ENCODE measurements at places on chromosomes 1 and 21.

GRCh38 chr1:90990779-90991178 is 31.1 kb downstream of the ZNF644 start:
- no peak for DNase-seq

DNA sequence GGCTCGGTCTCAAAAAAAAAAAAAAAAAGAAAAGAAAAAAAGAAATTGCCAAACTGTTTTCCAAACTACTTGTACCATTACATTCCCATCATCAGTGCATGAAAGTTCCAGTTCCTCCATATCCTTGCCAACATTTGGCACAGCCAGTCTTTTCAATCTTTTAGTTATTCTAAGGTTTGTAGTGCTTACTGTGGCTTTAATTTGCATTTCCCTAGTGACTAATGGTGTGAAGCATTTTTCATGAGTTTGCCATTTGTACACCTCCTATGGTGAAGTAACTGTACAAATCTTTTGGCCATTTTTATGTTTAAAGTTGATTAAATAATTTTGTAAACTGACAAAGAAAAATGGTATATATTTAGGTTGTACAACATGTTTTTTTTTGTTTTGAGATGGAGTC is 70.7 kb downstream of the DEGS1 start:
- DNase-seq, result no peak

GRCh38 chr1:155030243-155030795 is 3.3 kb downstream of the DCST2 start:
- DNase-seq, result no peak

DNA sequence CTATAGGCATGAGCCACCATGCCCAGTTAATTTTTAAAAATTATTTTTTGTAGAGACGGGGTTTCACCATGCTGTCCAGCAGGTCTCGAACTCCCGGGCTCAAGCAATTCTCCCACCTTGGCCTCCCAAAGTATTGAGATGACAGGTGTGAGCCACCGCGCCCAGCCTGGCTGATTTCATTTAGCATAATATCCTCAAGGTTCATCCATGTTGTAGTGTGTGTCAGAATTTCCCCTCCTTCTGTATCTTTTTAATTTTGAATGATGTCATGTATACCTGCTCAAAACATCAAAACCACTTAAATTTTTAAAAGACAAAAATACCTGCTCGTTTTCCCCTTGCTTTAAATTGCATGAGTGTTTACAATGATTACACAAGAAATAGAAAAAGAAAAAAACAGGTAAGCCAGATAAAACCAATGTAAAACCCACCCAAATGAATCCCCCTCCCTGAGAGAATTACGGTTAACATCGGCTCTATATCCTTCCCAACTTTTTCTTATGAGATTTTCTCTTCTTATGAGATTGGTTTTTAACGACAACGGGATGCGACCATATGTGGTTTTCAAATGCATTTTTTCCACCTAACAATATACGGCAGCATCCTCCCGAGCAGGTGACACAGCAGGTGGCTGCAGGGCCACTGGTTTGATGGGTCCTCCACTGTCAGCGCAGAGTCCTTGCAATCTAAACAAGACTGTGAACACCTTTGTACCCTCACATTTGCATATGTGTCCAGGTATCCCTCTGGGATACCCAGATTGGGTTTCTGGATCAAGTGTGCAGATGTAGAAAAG is 22.1 kb downstream of the IFFO2 start:
- no peak for DNase-seq

- DNase-seq, result no peak
Measured at GRCh38 chr21:15249285-15249993, 184.6 kb upstream of the NRIP1 start.

DNA sequence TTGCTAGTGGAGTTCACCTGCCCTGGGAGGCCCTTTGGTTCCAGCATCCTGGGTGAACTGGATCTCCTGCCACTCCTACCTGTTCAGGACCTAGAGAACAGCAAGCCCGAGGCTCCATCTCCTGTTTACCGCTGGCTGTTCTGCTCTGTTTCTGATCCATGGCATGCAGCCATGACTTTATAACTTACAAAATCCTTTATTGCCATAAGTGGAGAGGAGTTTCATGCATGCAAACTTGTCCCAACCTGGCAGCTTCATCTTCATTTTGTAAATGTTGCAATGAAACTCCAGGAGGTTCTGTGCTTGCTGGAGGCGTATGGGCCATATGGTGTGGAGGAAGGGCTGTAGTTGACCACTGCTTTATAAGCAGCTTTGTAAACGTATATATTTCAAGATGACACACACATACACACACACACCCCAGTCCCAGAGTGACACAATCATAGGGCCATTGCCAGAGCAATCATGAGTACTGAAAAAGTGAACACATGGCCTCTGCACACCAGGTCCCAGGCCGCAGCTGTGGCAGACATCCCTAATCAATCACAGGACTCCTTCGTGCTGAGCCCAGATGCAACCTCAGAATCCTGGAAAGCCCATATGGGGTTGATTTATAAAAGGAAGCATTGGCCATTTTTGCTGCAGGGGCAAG is 69.0 kb downstream of the UBIAD1 start:
- DNase-seq, result peak; percentile 63

GRCh38 chr1:20058531-20058930 is 11.5 kb upstream of the PLA2G5 start:
- no peak for DNase-seq

DNA sequence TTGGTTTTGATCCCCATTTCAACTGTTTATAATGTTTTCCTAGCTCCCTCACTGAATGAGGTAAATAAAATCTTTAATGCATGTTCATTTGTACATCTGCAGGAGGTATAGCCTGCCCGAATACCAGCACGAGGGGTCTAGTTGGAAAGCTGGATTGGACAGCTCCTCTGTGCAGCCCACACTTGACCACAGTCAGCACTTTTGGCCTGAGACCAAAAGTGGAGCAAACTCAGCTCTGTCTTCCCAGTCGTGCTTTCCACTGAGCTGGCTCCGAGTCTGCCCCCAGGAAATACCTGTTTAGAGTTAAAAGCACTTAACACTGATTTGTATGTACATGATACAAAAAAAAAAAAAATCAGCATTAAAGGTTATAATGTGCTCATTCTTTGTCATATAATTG is 224.4 kb downstream of the DSCAM start:
- DNase-seq, result peak; percentile 52

DNA sequence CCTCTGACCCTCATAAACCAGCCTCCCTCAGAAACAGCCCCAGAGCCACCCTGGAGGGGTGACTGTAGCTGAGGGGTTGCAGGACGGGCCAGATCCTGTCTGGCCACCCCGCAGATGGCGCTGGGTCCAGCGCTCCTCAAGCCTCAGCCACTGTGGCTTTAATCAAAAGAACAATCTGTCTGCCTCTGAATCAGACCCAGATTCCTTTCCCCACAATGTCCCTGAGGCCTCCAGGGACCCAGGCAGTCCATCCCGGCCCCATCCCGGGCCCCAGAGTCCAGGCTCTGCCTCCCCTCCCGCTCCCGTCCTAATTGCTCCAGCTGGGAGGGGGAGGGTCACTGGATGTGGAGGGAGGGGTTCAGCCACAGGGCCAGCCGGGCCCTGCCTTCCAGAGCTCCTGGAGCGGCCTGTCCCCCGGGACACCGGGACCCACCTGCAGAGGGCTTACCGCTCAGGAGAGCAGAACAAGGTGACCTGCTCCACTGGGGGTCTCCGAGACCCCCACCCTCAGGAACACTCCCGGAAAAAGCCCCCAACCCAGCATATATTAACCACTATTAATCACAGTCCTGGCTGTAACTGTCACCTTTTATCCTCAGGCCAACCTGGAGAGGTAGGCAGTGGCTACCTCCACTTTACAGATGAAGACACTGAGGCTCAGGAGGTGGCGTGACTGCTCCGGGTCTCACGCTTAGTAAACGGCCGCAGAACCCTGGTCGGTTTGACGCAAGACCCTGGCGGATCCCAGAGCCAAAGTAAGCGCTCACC is 836 bp upstream of the FBLIM1 start:
- no peak for DNase-seq

- DNase-seq, result no peak
Measured at GRCh38 chr1:14415396-14415795, 183.1 kb upstream of the KAZN start.

- DNase-seq, result no peak
Measured at GRCh38 chr21:35273333-35273732, 224.2 kb upstream of the RUNX1 start.

DNA sequence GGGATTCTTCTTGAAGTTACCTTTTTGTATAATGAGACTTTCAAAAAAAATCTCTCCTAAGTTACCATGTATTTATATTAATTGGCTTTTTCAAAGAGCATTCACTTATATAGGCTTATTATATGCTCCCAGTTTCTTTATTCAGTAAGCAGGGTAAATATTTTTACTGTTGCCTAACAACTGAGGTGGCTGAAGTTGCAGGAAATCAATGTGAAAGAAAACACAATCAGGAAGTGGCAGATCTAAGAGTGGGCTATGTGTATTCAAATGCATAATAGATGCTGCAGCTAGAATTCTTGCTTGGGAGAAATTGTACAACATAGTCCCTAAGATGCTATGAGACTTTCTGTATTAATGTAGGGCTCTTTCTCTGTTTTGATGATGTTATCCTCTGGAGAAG is 606.9 kb downstream of the NUF2 start:
- DNase-seq, result no peak

DNA sequence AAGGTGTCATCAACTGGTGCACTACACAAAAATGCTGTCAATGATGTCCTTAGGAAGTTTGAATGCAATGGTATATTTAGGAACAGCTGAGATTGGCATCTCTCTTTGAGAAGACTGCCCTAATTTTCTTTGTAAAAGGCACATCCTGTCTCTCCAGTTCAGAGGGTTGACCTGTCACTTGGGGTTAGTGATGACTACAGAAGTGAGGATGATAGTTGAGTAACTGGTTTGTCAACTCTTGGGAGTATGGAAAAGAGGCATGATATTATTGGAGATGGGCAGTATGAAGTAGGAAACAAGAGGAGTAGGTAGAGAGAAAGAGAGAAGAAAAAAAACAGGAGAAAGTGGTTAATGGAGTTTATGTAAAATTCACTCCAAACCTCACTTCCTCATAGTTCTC is 40.4 kb upstream of the PIGC start:
- no peak for DNase-seq

- DNase-seq, result no peak
Measured at GRCh38 chr1:48679859-48680258, 96.8 kb downstream of the BEND5 start.

- DNase-seq, result no peak
Measured at GRCh38 chr1:203367057-203367456, 16.1 kb upstream of the FMOD start.

DNA sequence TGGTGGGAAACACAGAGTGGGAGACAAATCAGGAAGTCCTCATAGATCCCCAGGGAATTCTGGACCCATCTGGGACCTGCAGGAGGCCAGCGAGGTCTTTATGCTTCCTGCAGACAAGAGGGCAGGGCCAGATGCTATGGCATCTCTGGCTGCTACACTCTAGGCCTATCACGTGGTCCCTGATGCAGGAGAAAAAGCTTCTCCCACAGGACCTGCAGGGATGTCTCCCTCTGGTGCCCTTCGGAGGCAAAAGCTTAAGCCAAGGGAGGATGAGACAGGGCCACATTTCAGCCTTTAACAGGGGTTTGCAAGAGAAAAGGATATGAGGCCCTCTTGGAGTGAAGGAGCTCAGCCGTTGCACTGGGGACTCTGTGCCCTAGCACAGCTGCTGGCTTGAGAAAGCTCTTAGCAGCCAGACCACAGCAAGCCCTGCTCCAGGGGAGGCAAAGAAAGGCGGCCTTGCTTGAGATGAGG is 243.0 kb downstream of the C1orf94 start:
- peak; percentile 5 for DNase-seq

GRCh38 chr1:210252621-210253051 is 20.0 kb downstream of the SERTAD4 start:
- DNase-seq, result peak; percentile 90

DNA sequence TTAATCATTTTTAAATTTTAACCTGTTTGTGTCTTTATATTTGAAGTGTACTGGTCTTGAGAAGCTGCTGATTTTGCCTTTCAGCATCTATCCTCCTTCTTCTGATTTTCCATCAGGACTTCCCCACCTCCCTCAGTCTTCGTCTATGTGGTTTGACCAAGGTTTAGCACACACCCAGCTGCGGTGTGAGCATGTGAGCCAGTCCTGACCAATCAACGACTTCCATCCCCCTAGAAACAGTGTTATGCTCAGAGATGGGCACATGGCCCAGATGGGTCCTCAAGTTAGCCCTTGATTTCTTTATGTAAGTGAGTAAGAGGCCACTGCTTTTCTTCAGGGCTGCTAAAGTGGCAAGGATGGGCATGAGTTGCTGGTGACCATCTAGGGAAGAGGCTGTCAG is 190.8 kb downstream of the MATN1 start:
- no peak for DNase-seq

- no peak for DNase-seq
Measured at GRCh38 chr1:29767769-29768425, 531.6 kb downstream of the PTPRU start.

GRCh38 chr1:116287341-116288200 is 85.5 kb upstream of the ATP1A1 start:
- DNase-seq, result no peak

GRCh38 chr21:44779417-44780136 is 22.0 kb downstream of the UBE2G2 start:
- no peak for DNase-seq
